ENCODE measurements at places on chromosomes 6 and 20.

- no peak for DNase-seq
These were observed 164.6 kb downstream of the MTFR2 start for GRCh38 chr6:136085370-136086115.

GRCh38 chr20:4067600-4068261, 52.4 kb upstream of the RNF24 start:
- no peak for DNase-seq

DNA sequence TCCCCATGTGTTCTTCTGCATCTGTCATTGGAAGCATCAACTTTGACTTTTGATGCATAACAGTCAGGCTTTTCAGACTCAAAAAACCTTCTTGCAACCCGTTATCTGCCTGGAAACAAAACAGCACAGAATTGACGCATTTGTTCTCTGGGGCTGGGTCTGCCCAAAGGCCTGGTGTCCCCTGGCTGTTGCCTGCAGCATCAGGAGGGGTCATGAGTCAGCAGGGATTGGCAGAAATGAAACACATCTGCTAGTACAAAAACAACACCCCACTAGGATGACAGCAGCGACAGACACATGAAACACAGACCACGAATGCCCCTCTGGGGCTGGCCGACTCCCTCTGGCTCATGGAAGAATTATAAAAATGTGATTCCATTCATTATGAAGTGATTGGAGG, 157.6 kb upstream of the INSM1 start:
- DNase-seq, result no peak

DNA sequence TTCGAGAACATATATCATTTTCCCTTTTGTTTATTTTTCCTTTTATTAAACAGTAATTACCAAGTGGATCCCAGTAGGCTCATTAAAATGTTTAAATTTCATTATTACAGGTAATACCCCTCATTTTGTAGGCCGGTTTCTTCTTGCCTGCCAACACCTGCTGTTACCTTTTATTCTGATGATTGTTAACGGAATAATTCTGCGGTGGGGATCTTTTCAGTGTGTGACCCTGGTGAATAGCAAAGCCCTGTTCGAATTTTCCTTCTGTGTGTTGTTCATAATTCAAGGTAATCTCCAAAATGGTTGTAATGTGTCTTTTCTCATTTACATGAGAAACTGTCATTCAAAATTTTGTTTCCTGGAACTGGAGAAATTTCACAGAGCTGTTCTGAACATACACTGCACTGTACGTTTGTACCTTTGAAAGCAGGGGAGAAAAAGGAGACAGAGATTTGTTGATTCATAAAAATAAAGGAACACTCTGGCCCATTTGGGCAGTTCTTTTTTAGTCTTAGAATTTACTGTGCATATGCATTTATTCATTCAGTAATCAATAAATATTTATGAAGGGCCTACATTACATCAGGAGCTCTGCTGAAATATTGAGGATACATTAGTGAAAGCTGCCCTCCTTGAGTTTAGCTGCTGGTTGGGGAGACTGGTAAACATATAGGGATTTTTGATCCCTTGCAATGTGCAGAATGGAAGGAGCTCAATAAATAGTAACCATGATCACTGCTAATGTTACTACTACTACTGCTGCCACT, 502.0 kb downstream of the QKI start:
- DNase-seq, result no peak

- no peak for DNase-seq
These were observed 690 bp downstream of the NEU1 start for GRCh38 chr6:31861919-31862343.

- DNase-seq, result no peak
These were observed 15.2 kb upstream of the ZNF335 start for GRCh38 chr20:45987108-45987780.

DNA sequence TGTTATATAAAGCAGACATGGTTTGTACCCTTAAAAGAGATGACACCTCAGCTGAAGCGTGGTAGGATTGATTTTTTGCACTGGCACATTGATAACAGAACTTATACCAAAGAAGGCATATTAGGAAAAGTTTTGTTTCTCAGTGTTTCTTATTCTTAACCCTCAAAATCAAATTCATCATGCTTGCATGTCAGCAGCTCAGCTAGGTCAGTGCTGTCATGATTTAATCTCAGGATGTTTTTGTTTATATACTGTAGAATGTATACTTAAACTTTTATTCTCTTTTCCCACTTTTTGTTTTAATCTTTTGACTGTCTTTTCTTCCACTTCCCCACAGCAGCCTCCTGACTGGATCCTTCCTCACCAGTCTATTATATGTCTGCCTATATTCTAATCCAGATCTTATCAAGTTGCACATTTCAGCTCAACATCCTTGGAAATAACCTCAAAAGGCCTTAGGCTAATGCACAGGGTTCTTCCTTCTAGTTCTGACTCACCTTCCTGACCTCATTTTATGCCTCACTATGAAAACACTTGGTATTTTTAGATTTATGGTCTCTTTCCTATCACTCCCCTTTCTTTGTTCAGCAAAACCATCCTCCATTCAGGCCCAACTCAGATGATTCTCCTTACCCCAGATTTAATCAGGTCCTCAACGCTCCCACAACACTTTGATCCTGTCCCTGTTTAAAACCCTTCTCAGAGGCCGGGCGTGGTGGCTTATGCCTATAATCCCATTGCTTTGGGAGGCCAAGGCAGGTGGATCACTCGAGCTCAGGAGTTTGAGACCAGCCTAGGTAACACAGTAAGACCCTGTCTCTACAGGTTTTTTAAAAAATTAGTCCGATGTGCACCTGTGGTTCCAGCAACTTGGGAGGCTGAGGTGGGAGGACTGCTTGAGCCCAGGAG, 7.2 kb downstream of the HEBP2 start:
- peak; percentile 4 for DNase-seq

DNA sequence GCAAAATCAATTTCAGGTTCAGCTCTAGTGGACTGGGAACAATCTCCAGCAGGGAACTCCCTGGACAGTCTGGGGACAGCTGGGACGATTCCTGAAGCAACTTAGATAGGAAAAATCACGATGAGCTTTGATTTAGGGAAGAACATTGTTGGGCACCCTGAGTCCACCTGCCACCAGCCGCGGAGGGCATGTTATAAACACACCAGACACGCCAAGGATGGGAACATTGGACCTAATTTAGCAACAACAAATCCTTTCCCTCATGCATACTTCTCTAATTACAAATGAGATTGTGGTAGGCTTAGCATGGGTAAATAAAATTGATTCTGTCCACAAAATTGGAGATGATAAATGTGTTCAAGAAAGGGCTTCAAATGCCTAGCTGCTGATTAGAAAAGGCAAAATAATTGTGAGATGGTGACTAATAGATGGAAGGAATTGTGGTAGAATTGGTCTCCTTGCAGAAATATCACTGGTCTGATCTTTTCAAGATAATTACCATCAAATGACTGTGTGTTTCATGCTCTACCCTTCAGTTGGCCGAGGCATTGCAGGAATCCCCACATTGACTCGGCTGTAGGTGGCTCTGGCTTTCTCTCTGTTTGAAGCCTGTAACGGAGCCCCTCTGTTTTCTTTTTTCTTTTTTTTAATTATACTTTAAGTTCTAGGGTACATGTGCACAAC, 6.1 kb upstream of the NANP start:
- no peak for DNase-seq

- DNase-seq, result no peak
These were observed 42.0 kb downstream of the PREX1 start for GRCh38 chr20:48785801-48786200.

GRCh38 chr20:40966103-40966502, 62.5 kb upstream of the TOP1 start:
- DNase-seq, result no peak

DNA sequence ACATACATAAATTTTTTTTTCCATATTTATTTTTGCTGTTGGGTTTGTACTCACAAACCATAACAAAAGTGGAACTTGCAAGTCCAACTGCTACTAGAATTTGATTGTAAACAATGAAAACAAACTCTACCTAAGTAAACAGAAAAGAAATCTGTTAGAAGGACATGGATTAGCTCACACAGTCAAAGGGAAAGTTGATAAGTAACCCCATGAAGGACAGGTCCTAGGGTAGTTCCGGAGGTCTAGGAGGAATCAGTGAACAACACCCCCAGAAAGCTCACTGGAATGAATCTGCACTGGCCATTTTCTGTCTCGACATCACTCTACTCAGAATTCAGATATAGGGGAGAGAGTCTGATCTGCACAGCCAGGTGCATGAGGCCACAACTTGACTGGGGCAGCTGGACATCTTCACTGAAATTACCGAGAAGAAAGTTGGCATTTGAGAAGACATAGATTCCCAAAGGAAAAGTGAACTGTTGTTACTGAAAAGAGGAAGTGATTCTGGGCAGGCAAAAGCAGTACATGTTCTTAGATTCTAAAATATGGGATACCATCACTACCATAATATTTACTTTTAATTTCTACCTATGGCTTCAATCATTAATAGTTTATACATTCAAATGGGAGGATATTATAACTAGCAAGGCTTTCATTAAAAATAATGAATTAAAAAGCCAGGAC, 76.4 kb downstream of the HMGN3 start:
- DNase-seq, result no peak

GRCh38 chr6:489001-489400, 97.4 kb downstream of the IRF4 start:
- no peak for DNase-seq
